ENCODE measurements at places on chromosomes 2 and 18.

GRCh38 chr2:215521031-215521430 lies 85.2 kb upstream of the FN1 start:
- no peak for DNase-seq

GRCh38 chr2:170996316-170996715 lies 67.3 kb downstream of the GORASP2 start:
- DNase-seq = no peak

- DNase-seq = no peak
These were observed 100.4 kb downstream of the SNTG2 start for GRCh38 chr2:1051075-1051474.

DNA sequence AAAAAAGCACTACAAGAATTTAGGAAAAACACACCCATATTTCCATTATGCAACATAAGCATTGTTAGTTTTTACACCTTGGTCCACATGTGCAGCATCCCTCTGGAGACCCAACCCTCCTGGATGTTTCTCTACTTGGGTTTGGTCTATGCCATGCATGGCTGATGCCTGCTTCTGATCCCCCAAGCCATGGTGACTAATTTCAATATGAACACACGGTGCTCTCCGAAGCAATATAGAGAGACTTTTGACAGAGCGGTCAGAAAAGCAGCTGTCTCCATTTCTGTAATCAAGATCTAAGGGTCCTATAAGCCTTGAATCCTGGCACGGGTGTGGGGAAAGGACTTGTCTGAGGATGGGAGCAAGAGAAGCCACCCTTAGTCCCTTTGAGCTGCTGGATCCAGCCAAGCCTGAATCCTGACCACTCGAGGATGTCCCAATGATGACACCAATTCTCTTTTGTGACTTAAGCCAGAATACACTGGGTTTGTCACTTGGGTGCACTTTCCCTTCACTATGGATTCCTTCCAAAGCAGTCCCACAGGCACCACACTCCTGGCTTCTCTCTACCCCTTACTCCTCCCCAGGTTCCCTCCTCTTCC lies 91.5 kb downstream of the ACTR2 start:
- no peak for DNase-seq

- DNase-seq = no peak
These were observed 4.1 kb downstream of the ESPNL start for GRCh38 chr2:238104226-238104690.

- DNase-seq = no peak
These were observed 281.6 kb downstream of the MBD5 start for GRCh38 chr2:148302526-148302925.

- no peak for DNase-seq
These were observed 124.4 kb downstream of the GRB14 start for GRCh38 chr2:164496881-164497280.

DNA sequence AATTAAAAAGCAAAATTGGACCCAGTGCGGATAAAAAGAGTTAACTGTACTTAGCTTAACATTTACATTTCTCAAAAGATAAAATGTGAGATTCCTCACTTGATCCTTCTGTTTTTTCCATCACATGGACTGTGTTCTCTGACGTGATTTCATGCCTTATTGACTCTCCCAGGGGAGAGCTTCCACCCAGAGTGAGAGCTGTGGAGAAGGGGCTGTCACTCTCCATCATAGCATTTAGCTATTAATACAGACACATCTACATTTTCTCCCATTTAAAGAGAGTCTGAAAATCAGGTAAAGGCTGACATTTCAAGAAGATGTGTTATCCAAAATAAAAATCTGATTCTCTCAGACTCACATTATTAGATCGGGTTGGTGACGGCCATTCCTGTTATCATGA lies 493.8 kb downstream of the FBXO15 start:
- no peak for DNase-seq

DNA sequence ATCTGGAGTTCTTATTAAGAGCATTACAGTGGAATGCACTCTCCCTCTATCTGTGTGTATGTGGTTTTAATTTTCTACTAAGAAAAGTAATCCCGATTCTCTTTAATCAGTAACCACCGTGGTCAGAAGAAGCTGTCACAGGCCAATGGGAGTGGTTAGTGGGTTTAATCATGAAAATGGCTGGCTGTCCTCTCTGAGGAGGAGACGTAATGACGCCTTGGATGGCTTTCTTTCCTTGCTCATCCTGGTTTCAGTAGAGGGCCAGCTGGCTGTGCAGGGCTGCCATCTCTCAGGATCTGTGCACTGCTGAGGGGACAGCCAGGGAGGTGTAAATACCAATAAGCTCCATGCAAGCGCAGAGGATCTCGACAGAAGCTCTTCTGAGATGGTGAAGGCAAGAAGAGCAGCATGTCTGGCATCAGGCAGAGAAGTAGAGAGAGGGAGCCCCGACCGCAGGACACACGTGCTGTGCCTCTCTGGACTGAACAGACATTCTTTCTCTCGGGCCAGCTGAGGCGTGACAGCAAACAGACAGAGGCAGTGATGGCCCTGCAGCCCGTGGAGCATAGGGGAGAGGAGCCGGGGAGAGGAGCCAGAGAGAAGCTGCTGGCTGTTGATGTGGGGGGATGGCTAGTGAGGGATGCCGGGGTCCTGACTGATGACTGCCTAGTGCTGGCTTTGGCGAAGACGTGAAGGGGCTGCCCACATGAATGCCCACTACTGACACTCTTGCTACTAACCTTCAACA lies 65.1 kb upstream of the DAPL1 start:
- DNase-seq = no peak

GRCh38 chr2:235769046-235769445 lies 275.2 kb downstream of the AGAP1 start:
- DNase-seq = no peak

DNA sequence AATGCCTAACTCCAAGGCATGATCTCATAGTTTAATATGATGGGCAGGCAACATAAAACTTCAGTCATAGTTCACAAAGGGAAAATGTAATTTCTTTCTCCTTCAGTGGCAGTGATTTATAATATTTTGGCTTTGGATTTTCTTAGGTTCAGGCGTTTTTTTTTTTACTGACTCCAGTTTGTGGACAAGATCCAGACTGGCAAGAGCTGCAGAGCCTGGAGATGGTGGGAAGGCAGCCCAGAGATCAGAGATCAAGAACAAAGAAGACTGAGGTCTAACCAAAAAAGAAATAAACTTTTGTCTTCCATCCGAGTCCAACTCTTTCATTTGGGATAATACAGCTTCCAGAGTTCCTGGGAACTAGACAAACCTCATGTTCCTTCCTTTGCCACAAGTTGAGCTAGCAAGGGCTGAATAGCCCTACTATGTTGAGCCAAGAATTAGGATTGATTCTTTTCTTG lies 215.3 kb upstream of the SETBP1 start:
- no peak for DNase-seq

- no peak for DNase-seq
These were observed 26.1 kb upstream of the FN1 start for GRCh38 chr2:215461836-215462532.

Measured in activated CD4-positive, alpha-beta T cell treated with anti-CD3 and anti-CD28 coated beads, Interleukin-2, amount 10 ng/mL, durations not matched to agents 24 days and 14 days (primary cell).